ENCODE measurements at places on chromosomes 6 and 20. TPM values are rescaled to one million over a fixed set of nuclear protein-coding genes. Genes with fewer than 3 reads are reported as not detected.
A peak's percentile ranks its signal among the peaks of the same experiment; 100 is the strongest.

- no peak for DNase-seq
Measured at GRCh38 chr20:6818033-6818808, 50.7 kb downstream of the BMP2 start.

DNA sequence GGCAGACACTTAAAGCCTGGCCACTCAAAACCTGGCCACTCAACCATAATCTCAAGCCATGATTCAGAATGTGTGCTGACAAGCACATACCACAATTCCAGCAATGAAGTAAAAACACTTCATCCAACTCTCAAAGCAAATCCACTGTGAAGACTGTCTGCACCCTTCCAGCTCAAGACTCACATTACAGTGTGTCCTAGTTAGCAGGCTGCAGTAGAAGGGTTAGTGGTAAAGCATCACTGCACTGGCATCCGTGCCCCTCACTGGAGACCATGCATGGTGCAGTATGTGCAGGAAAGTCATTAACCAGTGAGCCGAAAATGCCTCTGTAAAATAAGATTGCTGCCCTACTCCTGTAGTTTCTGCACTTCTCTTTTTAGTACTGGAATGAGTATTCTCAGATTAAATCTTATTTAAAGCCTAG lies 43.4 kb downstream of the SLC23A2 start:
- DNase-seq: peak; percentile 29

GRCh38 chr6:152557502-152557901 lies 79.7 kb downstream of the SYNE1 start:
- DNase-seq: no peak

Gene CLPSL2
- total RNA-seq: not detected

Gene IL20RA
- not detected for total RNA-seq

Gene APOBEC2
- total RNA-seq: not detected

DNA sequence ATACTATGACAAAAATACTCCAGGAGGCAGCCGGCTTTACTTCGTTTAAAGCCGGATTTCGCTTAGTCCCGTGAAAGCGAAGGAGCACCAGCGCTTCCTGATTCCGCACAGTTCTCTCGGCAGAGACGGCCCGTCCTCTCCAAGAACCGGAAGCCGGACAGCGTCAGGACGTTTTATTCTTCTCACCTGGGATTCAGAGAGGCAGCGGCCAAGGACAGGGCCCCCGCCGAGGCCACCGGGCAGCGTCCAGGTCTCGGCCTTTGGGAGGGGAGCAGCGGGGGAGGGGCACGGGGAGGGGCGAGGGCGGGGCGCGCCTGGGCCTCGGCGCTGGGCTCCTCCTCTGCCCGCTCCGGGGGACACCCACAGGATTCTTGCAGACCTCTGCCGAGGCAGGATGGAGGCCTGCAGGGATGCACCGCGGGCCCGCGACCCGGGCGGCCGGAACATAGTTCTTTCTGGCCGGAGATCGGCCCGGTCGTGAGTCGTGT lies 2.8 kb upstream of the DIDO1 start:
- peak; percentile 32 for DNase-seq

Gene PAK5
- not detected for total RNA-seq

DNA sequence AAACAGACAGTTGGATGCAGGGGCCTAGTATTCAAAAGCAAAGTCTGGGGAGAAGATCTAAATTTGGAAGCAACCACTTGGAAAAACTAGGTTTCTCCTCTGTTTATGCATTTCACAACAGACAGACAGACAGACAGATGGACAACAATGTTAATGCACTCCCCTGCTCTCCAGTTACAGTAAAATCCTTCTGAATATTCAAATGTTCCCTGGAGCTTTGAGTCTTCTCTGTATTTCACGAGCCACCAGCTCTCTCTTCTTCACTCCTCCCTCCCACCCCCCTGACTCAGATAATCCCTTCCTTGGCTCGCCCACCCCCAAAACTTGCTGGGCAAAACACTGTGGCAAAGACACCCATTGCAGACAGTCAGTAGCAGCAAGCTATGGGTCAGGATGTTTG lies 129.3 kb upstream of the TOP1 start:
- no peak for DNase-seq

Gene BPIFB4
- not detected for total RNA-seq

DNA sequence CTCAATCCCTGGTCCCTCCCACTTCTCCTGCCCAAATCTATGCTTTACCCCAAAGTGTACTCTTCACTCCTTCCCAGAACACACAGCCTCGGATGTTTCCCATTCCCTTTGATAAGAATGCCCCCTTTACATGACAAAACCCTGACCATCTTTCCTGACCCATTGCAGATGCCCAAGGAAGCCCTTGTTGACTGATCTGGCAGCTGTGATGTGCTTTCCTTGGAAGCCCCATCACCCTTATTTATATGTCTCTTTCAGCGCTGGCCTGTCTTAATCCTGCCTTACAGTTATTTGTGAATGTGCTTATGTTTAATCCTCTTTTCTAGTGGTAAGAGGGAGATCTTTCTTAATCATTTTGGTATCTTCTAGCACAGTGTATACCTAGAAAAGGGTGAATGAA lies 523.1 kb downstream of the CD83 start:
- DNase-seq: no peak

DNA sequence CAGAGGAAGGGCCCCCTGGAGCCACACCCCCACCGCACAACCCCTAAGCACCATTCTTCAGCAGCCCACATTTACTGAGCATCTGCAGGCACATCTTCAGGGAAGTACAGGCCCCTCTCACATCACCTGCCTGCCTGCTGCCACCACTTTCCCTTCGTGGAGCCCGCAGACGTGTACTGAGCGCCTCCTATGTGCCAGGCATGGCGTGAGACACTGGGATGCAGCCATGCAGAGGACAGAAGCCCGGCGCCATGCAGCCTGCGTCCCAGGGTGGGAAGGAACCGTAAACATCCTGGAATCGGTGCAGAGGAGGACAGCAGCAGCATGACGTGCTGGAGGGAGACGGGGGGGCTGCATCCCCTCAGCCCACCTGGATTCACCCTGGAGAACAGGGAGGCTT lies 78.1 kb downstream of the GRM4 start:
- DNase-seq: peak; percentile 68

Gene NMBR
- total RNA-seq: not detected

Gene HAO1
- total RNA-seq: not detected

DNA sequence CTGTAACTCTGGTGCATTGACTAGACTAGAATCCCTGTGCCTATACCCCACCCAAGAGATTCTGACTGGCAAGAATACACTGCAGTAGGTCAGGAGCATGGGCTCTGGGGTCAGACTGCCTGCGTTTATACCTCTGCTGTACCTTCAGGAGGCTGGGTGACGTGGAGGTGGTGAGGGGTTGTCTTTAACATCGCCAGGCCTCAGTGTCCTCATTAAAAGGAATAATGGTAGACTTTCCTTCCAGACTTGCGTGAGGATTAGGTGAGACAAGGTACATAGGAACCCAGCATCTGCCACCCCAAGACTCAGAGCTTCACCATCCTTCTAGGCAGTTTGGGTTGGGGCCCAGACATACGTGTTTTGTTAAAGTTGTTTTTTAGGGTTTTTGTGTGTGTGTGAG lies 44.3 kb downstream of the TM9SF4 start:
- no peak for DNase-seq

- peak; percentile 5 for DNase-seq
Measured at GRCh38 chr6:3665608-3666007, 85.9 kb downstream of the PXDC1 start.

Measured in G401 (cell line).